ENCODE measurements at places on chromosomes 5 and 9. TPM values are rescaled to one million over a fixed set of nuclear protein-coding genes. Genes with fewer than 3 reads are reported as not detected.

The SHISAL2B gene
- total RNA-seq, result not detected

The ETF1 gene
- 114 TPM for total RNA-seq

The PTGR1 gene
- total RNA-seq, result 52.0 TPM

The SNAPC3 gene
- 29.6 TPM for total RNA-seq

The ABO gene
- total RNA-seq, result 1.2 TPM

The PCDHGB2 gene
- 6.5 TPM for total RNA-seq

DNA sequence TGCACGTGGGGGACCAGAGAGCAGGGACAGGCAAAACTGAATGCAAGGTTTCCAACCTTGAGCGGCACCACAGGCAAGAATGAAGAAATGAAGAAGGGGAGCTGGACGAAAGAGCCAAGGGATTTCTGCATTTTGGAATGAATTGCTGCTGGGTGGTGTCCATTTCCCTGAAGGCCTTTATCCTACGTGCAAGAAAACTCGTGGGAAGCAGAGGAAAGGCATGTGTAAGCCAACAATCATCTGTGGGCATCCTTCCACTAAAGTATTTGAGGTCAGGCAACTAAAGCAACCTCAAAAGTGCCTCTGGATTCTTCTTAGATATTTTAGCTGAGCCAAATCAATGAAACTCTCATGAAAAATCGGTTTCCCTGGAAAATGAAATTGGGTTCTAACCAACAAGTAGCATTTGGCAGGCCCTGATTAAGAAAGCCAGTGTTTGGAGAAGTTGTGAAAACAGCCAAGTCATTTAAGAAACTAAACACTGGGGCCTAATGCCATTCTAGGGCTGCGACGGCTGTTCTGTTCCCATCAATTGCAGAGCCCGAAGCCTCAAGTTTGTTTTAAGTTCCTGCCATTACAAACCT is 4.7 kb upstream of the TGFBI start:
- DNase-seq, result no peak

DNA sequence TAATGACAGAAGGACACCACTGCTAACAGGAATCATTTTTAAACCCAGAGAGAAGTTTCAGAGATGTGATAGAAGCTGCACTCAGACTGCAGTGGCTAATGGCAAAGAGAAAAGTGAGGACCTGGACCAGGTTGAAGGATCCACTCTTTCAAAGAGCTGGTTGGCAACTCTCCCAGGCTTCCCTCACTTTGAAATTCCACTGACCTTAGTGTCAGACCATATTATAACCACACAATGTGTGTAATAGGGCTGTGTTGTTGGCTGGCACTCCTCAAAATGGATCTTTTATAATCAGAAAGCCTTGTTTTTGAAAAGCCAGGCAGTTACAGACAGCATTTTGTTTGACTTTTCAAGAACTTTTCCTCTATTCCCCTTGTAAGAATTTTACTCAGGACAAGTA is 280.7 kb downstream of the PRELID2 start:
- no peak for DNase-seq

DNA sequence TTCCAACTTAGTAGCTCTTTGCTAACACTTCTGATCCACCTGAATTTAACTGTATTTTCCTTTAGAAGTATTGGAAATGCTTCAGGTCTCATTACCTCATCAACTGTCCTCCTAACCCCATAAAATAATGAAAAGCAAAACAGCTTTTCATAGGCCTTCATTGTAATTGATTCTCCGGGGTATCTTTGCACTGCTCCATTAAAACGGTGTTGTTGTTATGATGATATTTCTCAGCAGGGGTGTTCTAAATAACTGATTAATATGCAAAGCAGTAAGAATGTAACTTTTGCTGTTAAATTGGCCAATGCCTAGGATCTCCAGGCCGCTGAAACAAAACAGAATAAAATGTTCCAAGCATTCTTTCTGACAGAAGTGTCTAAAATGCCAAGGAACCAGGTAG is 1983.2 kb downstream of the EFNA5 start:
- no peak for DNase-seq

- DNase-seq, result no peak
Measured at GRCh38 chr5:96236051-96236450, 197.0 kb downstream of the PCSK1 start.

- DNase-seq, result no peak
Measured at GRCh38 chr5:133271606-133272005, 219.8 kb downstream of the HSPA4 start.

DNA sequence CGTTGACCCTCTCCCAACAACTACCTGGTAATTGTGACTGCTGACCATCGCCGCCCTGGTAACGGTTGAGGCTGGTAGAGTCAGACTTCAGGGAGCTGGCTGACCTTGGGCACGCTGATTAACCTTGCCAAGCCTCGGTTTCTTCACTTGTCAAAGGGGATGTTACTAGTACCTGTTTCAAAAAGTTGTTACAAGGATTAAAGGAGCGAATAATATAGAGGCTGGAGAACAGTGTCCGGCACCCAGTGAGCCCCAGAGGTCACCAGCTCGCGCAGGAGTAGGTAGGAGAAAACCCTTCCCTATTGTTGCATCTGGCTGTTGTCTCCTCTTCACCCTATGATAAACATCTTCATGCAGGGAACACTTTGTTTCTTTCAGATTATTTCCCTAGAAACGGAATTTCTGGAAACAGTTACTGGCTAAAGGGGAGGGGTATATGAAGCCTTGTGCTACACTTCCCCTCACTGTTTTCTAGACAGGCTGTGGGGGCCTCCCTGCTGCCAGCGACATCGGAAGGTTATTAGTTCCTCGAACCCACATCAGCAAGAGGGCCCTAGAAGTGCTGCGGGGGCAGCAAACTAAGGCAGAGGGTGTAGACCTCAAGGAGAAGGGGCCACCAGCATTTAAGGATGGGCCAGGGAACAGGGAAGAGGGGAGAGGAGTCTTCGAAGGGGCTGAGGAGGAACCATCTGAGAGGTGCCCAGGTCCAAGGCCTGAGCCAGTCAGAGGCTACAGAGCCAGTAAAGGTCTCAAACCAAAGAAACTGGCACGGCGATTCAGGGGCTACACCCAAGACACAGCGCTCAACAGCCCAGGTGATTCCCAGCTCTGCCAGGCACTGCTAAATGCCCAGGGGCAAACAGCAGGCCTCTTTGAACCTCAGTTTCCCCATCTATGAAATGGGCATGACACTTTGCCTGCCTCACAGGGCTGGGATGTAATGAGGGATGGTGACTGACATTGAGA is 37.6 kb downstream of the HRH2 start:
- no peak for DNase-seq

GRCh38 chr5:108484035-108484434 is 102.1 kb upstream of the FBXL17 start:
- no peak for DNase-seq

DNA sequence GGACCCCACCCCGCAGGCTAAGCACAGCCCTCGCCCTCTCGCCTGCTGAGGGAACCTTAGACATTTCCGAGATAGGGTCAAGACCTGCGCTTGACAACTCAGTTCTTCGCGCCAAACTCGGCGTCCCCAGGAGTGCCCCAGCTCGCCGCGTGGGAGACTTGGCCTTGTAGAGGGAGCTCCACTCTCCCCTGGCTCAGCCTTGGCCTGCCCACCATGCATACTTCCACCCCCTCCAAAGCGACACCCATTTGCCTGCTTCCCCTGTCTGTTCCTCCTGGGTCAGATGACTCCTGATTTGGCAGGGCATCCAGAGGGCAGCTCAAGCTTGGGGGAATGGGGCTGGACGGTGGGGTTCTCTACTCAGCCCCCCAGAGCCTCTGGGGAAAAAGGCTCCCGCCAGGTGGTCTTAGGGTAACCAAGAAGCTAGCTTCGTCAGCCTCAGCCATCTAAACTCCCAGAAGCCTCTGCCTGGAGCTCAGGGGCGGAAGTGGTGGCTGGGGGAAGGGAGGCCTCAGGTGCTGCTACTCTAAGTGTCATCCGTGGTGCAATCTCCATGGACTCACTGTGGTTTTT is 560 bp downstream of the DOCK2 start:
- DNase-seq, result peak; percentile 59

DNA sequence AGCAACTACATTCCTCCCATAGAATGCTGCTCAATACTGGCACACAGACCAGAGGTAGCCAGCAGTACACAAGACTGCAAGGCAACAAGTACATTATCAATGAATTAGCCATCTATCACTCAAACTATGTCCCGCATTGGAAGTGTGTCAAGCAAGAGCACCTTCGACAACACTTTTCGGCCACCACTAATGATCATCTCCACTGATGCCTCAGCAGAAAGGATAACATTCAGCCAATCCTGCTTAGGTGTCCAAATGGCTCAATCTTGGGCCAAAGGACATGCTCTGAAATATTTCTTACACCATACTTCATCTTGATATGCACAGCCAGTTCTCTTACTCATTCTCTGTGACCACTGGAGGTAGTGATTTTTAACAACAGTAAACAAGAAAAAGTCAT is 25.0 kb downstream of the SKP1 start:
- no peak for DNase-seq

Data from right cardiac atrium (tissue), 5 donors.